ENCODE measurements at places on chromosomes 16 and 17.

GRCh38 chr16:284204-285120, 1.5 kb downstream of the PDIA2 start:
- DNase-seq: no peak

- no peak for DNase-seq
Measured at GRCh38 chr16:89955001-89955685, 6.6 kb downstream of the DEF8 start.

- no peak for DNase-seq
Measured at GRCh38 chr16:84851192-84852127, 31.7 kb downstream of the CRISPLD2 start.

DNA sequence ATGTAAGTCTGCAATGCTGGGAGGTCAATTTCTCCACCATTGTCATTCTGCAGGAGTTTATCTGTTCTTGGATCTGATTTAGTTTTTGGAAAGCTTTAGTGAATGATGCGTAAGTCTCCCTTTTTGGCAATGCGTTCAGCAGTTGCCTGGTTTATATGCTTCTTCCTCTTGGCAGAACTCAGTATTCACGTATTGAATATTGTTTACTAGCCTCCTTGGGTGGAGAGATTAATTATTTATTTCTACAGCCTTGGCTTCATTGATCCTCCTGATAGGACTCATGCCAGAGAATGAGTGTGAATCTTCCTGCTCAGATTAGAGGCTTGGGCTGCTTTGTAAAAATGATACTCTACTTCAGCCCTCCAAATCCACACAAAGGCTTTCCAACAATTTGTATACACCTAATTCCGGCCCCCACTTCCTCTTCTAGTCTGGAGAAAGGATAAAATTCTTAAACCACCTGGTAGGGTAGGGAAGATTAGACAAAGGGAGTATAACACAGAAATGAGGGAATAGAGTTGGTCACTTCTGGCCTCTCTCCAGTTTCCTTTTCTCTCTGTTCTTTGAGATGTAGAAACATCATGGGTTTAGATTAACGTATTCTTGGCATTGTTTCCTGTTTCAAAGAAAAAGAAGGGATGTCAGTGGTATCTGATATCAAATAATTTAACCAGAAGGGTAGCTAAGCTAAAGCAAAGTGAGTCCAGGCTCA, 929.8 kb downstream of the KCNJ2 start:
- no peak for DNase-seq

All from stimulated activated CD8-positive, alpha-beta memory T cell treated with anti-CD3 and anti-CD28 coated beads, Interleukin-7, amount 100 ng/mL, for 48 hours (primary cell).